ENCODE measurements at places on chromosomes 7 and 10.

GRCh38 chr7:126533715-126534114 is 719.0 kb downstream of the GRM8 start:
- DNase-seq, result no peak

GRCh38 chr10:113610631-113611601 is 52.9 kb downstream of the NRAP start:
- DNase-seq, result no peak

DNA sequence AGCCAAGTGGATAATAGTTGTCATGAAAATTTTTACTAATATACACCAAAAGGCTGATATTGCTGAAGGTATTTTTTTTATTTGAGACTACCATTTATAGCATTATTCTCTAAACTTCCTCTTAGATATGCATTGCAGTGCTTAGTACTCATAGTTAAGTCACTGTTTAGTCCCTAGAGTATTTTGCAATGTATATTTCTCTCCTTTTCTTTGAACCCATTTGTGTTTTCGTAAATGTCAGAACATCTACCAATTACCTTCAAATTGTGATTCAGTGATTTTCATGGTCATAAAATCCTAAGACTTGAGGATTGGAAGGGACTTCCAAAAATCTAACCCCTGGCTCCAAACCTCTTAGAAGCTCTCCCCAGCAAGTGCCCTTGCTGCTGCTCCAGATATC is 21.5 kb upstream of the CYP26C1 start:
- DNase-seq, result no peak

- no peak for DNase-seq
Measured at GRCh38 chr7:159213253-159213652, 68.6 kb upstream of the VIPR2 start.

- no peak for DNase-seq
Measured at GRCh38 chr7:48090095-48090805, 1.2 kb downstream of the UPP1 start.

Measured in NCI-H1694 (cell line).